Fibroblast of the aortic adventitia (primary cell): ENCODE measurements at places on chromosomes 6 and 20.
A peak's percentile ranks its signal among the peaks of the same experiment; 100 is the strongest.

DNA sequence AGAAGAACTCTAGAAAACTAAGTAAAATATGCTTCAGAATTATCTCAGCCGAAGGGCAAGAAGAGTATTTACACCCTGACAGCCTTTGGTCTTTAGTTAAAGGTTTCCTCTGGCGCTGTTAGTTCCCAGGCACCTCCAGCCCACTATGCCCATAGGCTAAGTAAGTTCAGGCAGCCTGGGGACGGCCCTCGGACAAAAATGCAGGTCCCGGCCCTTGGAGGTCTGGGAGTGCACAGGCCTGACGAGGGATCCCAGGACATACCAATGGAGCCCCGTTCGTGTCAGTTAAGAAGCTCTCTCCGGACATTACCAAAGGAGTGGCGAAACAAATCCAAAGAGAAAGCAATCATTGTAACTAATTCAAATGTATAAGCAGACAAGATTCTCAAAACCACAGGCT is 311.8 kb downstream of the CD83 start:
- no peak for DNase-seq

GRCh38 chr6:141878686-141879085 is 254.0 kb upstream of the GJE1 start:
- DNase-seq, result no peak

DNA sequence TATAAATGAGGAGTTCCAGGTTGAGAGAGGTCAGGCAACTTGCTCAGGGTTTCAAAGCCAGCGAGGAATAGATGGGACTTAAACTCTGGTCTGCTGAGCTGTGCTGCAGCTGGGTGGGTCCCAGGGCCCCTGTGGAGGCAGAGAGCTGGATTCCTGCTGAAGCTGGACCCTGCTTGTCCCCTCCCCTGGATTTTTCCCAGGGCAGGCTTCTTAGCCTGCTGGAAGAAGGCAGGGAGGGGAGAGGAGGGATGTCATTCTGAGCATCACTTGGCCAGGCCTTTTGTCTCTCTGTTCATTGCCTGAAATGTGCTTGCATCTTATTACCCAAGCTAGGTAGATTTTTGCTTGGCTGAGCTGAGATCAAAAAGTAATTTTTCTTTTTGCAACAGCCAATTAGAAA is 133.7 kb downstream of the DHX35 start:
- DNase-seq, result no peak

- peak; percentile 77 for DNase-seq
Observed at GRCh38 chr6:108576709-108577108, 16.0 kb downstream of the FOXO3 start.

- peak; percentile 74 for DNase-seq
Observed at GRCh38 chr6:105424175-105424783, 21.4 kb upstream of the PREP start.

- DNase-seq, result no peak
Observed at GRCh38 chr6:84848960-84849359, 84.6 kb upstream of the TBX18 start.

GRCh38 chr6:64034291-64034690 is 398.7 kb downstream of the PHF3 start:
- DNase-seq, result peak; percentile 12

GRCh38 chr20:44683263-44684046 is 31.7 kb upstream of the CCN5 start:
- DNase-seq, result no peak

GRCh38 chr6:37966801-37967200 is 147.3 kb downstream of the ZFAND3 start:
- no peak for DNase-seq

- peak; percentile 64 for DNase-seq
Observed at GRCh38 chr6:152669895-152670294, 27.8 kb upstream of the MYCT1 start.

- no peak for DNase-seq
Observed at GRCh38 chr20:3728354-3728753, 4.1 kb upstream of the HSPA12B start.

GRCh38 chr6:152119831-152120230 is 312.3 kb downstream of the ESR1 start:
- no peak for DNase-seq

GRCh38 chr20:41299899-41300298 is 17.6 kb downstream of the ZHX3 start:
- DNase-seq, result no peak

- no peak for DNase-seq
Observed at GRCh38 chr6:5238336-5238735, 22.4 kb downstream of the LYRM4 start.

- peak; percentile 61 for DNase-seq
Observed at GRCh38 chr20:40493071-40493470, 196.0 kb downstream of the MAFB start.

GRCh38 chr20:19009081-19009688 is 195.6 kb downstream of the SCP2D1 start:
- no peak for DNase-seq

GRCh38 chr6:163352011-163352685 is 62.4 kb upstream of the QKI start:
- DNase-seq, result no peak

- DNase-seq, result no peak
Observed at GRCh38 chr6:1892716-1893115, 283.0 kb downstream of the FOXC1 start.

- DNase-seq, result peak; percentile 37
Observed at GRCh38 chr6:157821342-157822033, 1.6 kb upstream of the SNX9 start.

DNA sequence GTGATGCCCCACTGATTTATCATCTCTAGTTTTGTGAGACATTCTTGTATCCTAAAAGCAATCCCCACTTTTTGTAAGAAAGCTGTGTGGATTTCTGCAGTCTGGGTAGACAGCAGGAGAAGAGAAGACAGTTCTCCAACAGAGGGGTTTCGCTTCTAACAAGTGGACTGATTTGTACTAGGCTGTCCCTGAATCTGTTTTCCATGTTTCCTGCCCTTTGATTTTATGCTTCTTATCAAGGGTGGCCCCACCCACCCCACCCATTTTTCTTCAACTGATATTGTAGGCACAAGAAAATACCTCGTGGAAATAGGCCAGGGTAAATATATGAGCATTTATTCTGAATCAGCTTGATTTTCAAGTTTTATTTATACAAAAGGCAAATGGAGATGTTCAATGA is 25.7 kb upstream of the JAG1 start:
- DNase-seq, result no peak

GRCh38 chr20:48465271-48465670 is 362.5 kb downstream of the PREX1 start:
- DNase-seq, result no peak

GRCh38 chr6:34955442-34955841 is 66.4 kb downstream of the ANKS1A start:
- DNase-seq, result no peak

- no peak for DNase-seq
Observed at GRCh38 chr6:168411130-168411529, 29.9 kb upstream of the SMOC2 start.

GRCh38 chr6:79042799-79043126 is 35.3 kb downstream of the PHIP start:
- no peak for DNase-seq

DNA sequence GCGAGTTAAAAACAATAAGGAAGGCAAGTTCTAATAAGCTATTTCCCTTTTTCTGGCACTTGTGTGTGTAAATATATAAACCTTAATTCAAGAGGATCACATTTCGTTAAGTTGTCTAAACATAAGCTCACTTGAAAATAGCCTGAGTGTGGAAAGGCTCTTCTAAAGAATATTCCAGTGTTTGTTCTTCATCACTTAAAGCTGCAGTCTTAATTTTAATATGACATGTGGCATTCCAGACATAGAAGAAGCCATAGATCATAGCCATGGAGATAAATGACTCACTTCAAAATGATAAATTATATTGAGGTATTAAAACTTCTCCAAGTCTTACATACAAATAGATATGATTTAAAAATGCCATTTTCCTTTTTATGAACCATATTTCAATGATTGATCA is 42.1 kb downstream of the IYD start:
- DNase-seq, result no peak
